ENCODE measurements at places on chromosomes 4 and X.
A peak's percentile ranks its signal among the peaks of the same experiment; 100 is the strongest.

GRCh38 chr4:54658252-54659093 lies 716 bp downstream of the KIT start:
- DNase-seq, result peak; percentile 25

- DNase-seq, result no peak
These were observed 78.1 kb upstream of the PAGE3 start for GRCh38 chrX:55342533-55343501.

- DNase-seq, result no peak
These were observed 202.0 kb downstream of the DHX15 start for GRCh38 chr4:24382381-24382780.

- no peak for DNase-seq
These were observed 41.0 kb downstream of the MTNR1A start for GRCh38 chr4:186514271-186514950.

DNA sequence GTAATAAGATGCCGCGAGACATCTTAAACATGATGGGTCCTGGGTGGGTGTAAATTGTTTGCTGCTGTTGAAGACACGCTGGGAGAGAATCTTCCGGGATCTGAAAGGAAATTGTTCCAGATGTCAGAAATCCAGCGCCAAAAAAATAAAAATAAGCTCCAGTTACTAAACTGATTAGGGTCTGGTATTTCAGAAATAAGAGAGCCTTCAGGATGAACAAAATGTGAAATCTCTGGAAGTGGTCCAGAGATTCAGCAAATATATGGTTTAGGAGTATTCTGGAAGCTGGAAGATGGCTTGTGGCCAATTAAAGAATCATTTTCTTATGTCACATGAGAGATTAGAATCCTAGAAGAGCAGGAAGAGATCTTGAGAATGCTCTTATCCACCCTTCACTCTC lies 75.8 kb upstream of the NHS start:
- DNase-seq, result no peak

- DNase-seq, result no peak
These were observed 30.7 kb upstream of the SGMS2 start for GRCh38 chr4:107793996-107794395.

- DNase-seq, result peak; percentile 16
These were observed 5.6 kb upstream of the CT47C1 start for GRCh38 chrX:119067023-119067739.

DNA sequence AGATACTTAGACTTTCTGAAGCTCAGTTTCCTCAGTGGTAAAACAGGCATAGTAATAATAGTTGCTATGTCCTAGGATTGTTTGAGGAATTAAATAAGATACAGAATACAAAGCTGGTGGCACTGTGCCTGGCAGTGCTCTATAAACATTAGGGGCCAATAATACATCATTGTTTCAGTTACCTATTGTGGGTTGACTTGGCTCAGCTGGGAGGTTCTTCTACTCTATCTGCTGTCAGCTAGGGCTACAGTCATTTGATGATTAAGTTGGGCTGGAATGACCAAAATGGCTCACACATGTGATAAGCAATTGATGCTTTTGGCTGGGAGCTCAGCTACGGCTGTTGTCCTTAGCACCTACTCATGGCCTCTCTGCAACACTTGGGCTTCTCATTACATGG lies 121.2 kb upstream of the USP9X start:
- DNase-seq, result no peak

DNA sequence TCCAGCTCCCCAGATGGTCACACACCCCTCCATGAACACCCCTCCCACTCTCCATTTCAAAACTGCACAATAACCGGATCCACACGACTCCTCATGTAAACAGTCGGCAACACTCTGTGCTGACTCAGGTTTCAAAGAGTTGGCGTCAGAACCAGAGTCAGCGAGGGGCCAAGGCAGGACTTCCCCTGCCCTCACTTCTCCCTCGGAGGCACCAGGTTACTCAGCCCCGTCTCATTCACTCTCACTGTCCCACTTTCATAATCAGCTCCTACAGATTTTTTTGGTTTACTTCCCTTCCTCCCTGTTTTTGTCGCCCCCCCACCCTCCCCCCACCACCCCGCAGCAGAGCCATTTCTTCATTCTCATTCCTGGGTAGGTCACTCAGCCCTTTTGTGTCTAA lies 2.7 kb upstream of the TIMP1 start:
- DNase-seq, result no peak

GRCh38 chr4:88949605-88950004 lies 107.4 kb downstream of the FAM13A start:
- DNase-seq, result no peak

- DNase-seq, result no peak
These were observed 46.8 kb downstream of the HTRA3 start for GRCh38 chr4:8316251-8316771.

GRCh38 chr4:70969076-70969475 lies 24.4 kb upstream of the DCK start:
- DNase-seq, result no peak

DNA sequence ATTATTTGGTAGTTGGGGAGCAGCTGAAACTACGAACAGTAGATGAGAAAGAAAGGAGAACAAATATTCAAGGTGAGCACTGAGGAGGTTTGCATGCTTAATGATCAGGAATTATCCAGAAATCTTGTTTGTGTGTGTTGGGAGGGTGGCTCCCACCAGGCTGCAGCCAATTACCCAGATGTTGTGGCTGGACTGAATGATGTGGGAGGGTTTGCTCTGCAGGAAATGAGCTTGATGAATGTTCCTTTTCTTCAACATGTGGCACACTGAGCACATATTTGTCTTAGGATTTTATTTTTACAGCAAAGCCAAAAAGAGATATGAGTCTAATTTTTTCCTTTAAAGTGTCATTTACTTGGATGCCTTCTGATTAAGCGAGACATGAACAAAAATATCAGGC lies 48.3 kb upstream of the AMOT start:
- no peak for DNase-seq

GRCh38 chr4:120517966-120518365 lies 404.6 kb downstream of the PRDM5 start:
- DNase-seq, result peak; percentile 7

DNA sequence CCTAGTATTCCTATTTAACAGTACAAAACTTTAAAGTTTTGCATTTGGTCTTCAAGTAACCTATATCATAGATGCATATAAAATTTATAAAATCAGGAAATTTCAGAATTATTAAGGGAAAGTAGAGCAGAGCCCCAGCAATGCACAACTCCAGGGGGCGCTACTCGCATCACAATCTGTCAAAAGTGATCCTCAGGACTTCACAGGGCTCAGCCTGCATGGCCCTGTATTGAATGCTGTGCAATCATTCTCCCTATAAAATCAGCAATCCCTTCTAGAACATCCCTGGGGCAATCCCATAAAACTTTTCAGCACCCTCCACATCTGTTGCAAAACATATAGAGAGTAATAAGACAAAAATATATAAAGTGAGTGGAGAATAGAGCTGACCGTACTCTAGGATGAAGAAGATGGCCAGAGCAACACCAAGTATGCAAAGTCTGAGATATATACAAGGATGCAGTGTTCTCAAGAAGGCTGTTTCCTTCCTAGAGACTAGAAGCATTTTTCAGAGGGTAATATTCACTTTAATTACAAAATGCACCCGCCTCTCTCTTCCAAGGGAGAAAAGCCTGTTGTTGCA lies 12.5 kb upstream of the PPARGC1A start:
- DNase-seq, result no peak

DNA sequence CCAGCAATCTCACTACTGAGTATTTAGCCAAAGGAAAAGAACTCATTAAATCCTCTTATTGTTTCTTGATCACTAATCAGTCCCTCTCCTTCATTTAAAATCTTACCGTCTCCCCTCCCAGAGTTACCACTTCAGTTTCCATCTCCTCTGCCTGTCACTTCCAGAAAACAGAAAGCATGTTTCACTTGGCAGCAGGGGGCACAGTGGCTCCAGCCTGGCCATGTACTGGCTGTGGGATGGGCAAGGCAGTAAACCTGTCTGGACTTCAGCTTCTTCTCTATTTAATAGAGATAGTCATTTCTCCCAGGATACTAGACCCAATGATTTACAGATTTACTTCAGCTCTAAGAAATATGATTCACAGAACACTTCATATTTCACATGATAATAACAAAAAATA lies 63.2 kb downstream of the CD40LG start:
- peak; percentile 14 for DNase-seq

- no peak for DNase-seq
These were observed 30.5 kb downstream of the ZBTB49 start for GRCh38 chr4:4320528-4320927.

Measured in prostate gland (tissue), 2 donors.